Activated CD8-positive, alpha-beta memory T cell treated with anti-CD3 and anti-CD28 coated beads for 1 hour (primary cell): ENCODE measurements at places on chromosomes 1 and 21.

GRCh38 chr1:110337704-110338308, 1.4 kb upstream of the RBM15 start:
- no peak for DNase-seq

GRCh38 chr1:47298025-47298699, 15.8 kb downstream of the STIL start:
- no peak for DNase-seq

- DNase-seq = no peak
Measured at GRCh38 chr1:46413596-46413985, 19.5 kb downstream of the FAAH start.

- DNase-seq = no peak
Measured at GRCh38 chr1:88736633-88737248, 52.7 kb downstream of the PKN2 start.

DNA sequence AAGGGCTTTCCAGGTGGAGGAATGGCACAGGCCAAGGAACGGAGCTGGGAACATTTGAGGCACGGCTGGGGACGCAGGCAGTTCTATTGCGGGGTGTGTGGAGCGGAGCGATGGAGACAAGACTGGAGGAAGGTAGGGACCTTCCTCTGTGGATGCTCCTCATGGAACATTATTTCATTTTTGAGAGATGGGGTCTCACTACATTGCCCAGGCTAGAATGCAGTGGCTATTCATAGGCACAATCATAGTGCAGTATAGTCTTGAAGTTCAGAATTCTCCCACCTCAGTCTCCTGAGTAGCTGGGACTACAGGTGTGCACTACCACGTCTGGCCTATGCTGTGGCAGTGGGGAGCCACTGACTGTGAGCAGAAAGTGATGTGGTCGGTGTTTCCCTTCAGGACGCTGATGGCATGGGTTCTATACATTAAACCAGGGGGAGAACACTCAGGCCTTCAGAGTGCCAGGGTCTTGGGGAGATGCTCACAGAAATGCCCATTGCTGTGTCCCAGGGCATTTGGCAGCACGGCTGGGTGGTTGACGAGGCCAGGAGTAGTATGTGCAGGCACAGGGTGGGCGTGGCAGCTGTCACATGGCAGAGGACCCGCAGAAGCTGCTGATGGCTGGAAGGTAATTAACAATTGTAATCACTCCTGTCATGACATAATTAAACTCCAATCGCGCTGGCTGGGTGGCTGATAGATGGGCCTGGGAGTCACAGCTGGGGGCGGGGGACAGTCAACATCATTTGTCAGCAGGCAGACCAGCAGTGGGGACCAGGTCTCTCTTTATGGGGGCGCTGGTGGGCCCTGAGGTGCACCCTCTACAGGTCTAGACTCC, 40.8 kb upstream of the ACOT11 start:
- DNase-seq = no peak

GRCh38 chr1:23221107-23221506, 3.8 kb upstream of the HTR1D start:
- no peak for DNase-seq

- no peak for DNase-seq
Measured at GRCh38 chr1:244449936-244450508, 1.7 kb downstream of the ADSS2 start.

- no peak for DNase-seq
Measured at GRCh38 chr21:38037416-38037815, 121.2 kb upstream of the KCNJ6 start.

DNA sequence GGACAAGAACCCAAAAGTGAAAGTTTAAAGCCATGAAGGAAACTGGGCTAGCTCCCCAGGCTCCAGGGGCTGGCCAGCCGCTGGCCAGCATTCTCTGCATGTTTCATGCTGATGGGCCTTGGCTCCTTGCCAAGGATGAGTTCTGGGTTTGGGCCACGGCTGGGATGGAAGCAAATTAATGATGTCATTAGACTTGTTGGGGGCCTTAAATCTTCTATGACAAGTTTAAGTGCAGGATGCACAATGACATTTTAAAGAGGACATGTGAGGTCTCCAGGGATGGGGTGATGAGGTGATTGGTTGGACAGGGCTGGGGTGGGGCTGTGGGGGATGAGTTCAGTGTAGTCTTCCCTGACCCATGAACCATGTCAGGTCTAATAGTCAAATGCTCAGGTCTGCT, 199.6 kb downstream of the TRABD2B start:
- no peak for DNase-seq
